ENCODE measurements at places on chromosomes 4 and X.

- H3K27me3 ChIP-seq, result peaks cover 55% of the 10 kb centered on the region
- no peaks in the 10 kb centered on the region for H3K36me3 ChIP-seq
- H3K4me1 ChIP-seq, result no peaks in the 10 kb centered on the region
- H3K4me3 ChIP-seq, result peak within 1 kb of the TSS; percentile 6
Observed at GRCh38 chr4:173529477-173530325, at the start of gene HAND2. Gene HAND2 (minus strand): TSS chr4:173530229. CDS start chr4:173529289, 940 bp downstream.

DNA sequence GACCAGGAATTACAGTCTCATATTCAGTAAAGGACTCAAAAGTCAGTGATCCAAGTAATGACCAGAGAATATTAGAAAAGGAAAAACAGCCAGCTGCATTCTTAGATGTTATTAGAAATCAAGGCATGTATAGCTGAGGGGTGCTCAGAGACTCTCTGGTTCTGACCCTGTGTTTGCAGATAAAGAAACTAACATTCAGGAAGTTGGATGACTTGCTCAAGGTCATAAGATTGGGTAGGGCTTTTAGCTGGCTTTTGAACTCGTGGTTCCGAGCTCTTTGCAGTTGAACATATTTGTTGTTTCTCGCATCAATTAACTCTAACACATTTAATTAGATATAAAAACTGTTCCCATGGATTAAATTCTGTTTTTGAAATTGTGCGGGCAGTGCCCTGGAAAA is 62.5 kb upstream of the ENPP6 start:
- H3K36me3 ChIP-seq, result no peaks in the 10 kb centered on the region
- no peaks in the 10 kb centered on the region for H3K27me3 ChIP-seq
- no peak overlapping the region for H3K4me3 ChIP-seq

- H3K4me3 ChIP-seq, result no peak overlapping the region
- no peak for DNase-seq
- H3K36me3 ChIP-seq, result no peaks in the 10 kb centered on the region
- H3K27ac ChIP-seq, result no peak overlapping the region
- no peaks in the 10 kb centered on the region for H3K27me3 ChIP-seq
Observed at GRCh38 chrX:100663642-100664041, 19.6 kb downstream of the SRPX2 start.

- H3K27me3 ChIP-seq, result no peaks in the 10 kb centered on the region
- DNase-seq, result no peak
- H3K4me3 ChIP-seq, result no peak overlapping the region
- no peaks in the 10 kb centered on the region for H3K4me1 ChIP-seq
- H3K27ac ChIP-seq, result no peak overlapping the region
Observed at GRCh38 chr4:74738464-74739143, 55.7 kb downstream of the BTC start.

- no peaks in the 10 kb centered on the region for H3K4me1 ChIP-seq
- H3K36me3 ChIP-seq, result no peaks in the 10 kb centered on the region
- H3K27me3 ChIP-seq, result no peaks in the 10 kb centered on the region
- H3K4me3 ChIP-seq, result no peak overlapping the region
- no peak overlapping the region for H3K27ac ChIP-seq
- DNase-seq, result no peak
Observed at GRCh38 chr4:108561116-108561515, 59.3 kb upstream of the RPL34 start.

- H3K4me3 ChIP-seq, result no peak overlapping the region
- no peak overlapping the region for H3K27ac ChIP-seq
- H3K36me3 ChIP-seq, result no peaks in the 10 kb centered on the region
- DNase-seq, result no peak
Observed at GRCh38 chr4:68182382-68182820, 52.7 kb upstream of the TMPRSS11F start.

DNA sequence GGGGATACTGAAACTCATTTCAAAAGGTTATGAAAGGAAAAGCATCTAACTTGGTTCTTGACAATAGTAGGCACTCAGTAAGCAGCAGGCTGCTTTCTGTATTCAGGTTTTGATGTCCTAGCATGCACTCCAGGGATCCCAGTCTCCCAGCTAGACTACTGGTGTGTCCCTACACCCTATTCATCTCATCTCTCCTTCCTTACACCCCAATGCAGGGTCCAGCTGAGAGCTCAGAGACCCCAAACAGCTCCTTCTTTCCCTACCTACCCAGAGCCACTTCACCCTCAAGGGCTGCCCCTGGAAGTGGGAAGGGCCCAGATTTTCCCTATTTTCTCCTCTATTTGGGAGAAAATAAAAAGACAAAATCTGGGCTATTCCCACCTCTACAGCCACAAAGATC is 1.6 kb upstream of the EFNB1 start:
- H3K4me3 ChIP-seq, result no peak overlapping the region
- no peak overlapping the region for H3K27ac ChIP-seq
- no peaks in the 10 kb centered on the region for H3K4me1 ChIP-seq
- H3K27me3 ChIP-seq, result no peaks in the 10 kb centered on the region
- H3K36me3 ChIP-seq, result no peaks in the 10 kb centered on the region
- DNase-seq, result no peak

GRCh38 chr4:69057620-69058409 is 38.5 kb upstream of the UGT2B7 start:
- H3K4me3 ChIP-seq, result no peak overlapping the region
- H3K27ac ChIP-seq, result peak overlapping the region; percentile 39
- H3K36me3 ChIP-seq, result no peaks in the 10 kb centered on the region

DNA sequence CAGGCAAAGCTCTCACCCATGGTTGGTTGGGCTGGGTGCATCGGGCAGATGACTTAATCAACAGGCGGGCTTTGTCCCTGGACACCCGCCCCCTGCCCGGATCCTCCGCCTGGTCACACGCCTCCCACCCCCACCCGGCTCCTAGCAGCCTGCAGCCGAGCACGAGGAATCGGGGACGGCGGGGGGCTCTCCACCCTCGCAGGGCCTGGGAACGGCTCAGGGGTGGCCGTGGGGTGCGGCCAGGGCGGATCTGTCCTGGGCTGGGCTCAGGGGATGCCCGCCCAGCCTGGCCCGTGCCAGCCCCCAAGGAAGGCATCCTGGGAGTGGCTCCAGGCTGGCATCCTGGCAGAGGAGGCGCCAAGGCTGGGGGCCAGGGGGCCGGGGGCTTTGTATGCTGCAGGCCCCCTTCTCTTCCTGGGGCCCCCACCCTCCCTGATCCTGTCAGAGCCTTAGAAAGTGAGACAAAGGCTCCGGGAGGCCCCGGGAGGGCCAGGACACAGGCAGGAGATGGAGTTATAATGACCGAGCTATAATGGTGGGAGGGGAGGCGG is 32.5 kb upstream of the FGFR3 start:
- no peak for DNase-seq
- no peaks in the 10 kb centered on the region for H3K27me3 ChIP-seq
- H3K36me3 ChIP-seq, result no peaks in the 10 kb centered on the region
- no peak overlapping the region for H3K4me3 ChIP-seq
- no peak overlapping the region for H3K27ac ChIP-seq

DNA sequence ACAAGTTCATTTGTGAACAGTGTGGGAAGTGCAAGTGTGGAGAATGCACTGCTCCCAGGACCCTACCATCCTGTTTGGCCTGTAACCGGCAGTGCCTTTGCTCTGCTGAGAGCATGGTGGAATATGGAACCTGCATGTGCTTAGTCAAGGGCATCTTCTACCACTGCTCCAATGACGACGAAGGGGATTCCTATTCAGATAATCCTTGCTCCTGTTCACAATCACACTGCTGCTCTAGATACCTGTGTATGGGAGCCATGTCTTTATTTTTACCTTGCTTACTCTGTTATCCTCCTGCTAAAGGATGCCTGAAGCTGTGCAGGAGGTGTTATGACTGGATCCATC is 5.5 kb downstream of the SPRY1 start:
- no peaks in the 10 kb centered on the region for H3K27me3 ChIP-seq
- peak overlapping the region; percentile 74 for H3K4me3 ChIP-seq
- no peak for DNase-seq
- H3K4me1 ChIP-seq, result no peaks in the 10 kb centered on the region

- no peak overlapping the region for H3K4me3 ChIP-seq
- no peak for DNase-seq
- H3K27me3 ChIP-seq, result no peaks in the 10 kb centered on the region
- H3K27ac ChIP-seq, result no peak overlapping the region
- H3K4me1 ChIP-seq, result no peaks in the 10 kb centered on the region
Observed at GRCh38 chrX:82748906-82749505, 759.1 kb upstream of the POU3F4 start.

- no peaks in the 10 kb centered on the region for H3K36me3 ChIP-seq
- peak overlapping the region; percentile 44 for H3K27ac ChIP-seq
- no peak overlapping the region for H3K4me3 ChIP-seq
- H3K4me1 ChIP-seq, result no peaks in the 10 kb centered on the region
- H3K27me3 ChIP-seq, result no peaks in the 10 kb centered on the region
Observed at GRCh38 chr4:108849611-108850168, 86.8 kb upstream of the ETNPPL start.

DNA sequence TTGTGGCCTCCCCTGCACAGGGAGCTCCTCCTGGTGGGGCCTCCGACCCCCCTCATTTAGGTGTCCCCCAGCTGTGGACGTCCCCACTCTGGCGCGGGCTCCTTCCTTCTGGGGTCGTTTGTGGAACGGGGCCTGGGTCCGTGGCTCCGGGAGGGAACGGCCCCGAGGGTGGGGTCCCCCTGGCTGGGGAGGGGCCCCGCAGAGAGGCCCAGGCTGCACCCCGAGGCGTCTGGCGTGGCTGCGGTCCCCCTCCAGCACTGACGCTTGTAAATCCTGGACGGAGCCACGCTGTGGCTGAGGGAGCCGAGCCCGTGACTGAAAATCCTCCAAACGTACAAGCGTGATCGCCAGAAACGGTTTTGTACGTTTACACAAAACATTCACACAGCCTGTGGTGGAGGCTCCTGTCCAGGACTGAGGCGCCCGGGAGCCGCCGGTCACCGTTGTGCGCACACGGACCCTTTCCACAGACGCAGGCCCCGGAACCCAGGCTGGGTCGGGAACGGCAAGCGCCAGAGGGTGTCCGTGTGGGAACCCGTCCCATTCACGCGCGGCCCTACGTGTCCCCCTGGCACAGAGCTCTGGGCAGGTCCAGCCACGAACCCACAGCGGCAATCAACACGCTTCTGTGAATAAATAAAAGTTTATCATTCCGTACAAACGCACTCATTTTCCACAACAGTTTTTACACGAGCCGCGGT is 15.2 kb upstream of the GTPBP6 start:
- no peak overlapping the region for H3K27ac ChIP-seq
- no peaks in the 10 kb centered on the region for H3K4me1 ChIP-seq
- no peaks in the 10 kb centered on the region for H3K27me3 ChIP-seq
- H3K36me3 ChIP-seq, result no peaks in the 10 kb centered on the region
- no peak for DNase-seq

- no peaks in the 10 kb centered on the region for H3K4me1 ChIP-seq
- DNase-seq, result no peak
- no peaks in the 10 kb centered on the region for H3K27me3 ChIP-seq
- no peak overlapping the region for H3K4me3 ChIP-seq
Observed at GRCh38 chr4:25307596-25307995, 5.0 kb upstream of the ZCCHC4 start.

DNA sequence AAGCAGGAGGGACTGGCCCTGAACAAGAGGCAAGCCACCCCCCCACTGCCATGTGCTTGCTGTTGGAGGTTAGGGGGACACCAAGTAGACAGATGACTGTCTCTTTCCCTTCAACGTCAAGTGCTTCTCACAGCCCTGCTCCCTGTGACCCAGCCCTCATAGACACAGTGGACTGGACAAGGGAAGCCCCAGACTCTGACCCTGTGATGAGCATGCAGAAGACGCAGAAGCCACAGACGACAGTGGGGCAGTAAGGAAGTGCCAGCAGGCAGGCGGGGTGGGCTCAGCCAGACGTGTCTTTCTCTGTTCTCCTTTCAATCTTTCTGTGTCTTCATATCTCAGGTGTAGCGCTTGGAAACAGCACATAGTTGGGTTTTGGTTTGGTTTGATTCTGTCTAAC is 2.4 kb upstream of the L1CAM start:
- no peaks in the 10 kb centered on the region for H3K36me3 ChIP-seq
- H3K27me3 ChIP-seq, result peaks cover 2% of the 10 kb centered on the region
- no peak overlapping the region for H3K4me3 ChIP-seq
- H3K4me1 ChIP-seq, result no peaks in the 10 kb centered on the region
- H3K27ac ChIP-seq, result no peak overlapping the region

GRCh38 chr4:89837993-89838390 is 1.0 kb upstream of the SNCA start:
- no peaks in the 10 kb centered on the region for H3K27me3 ChIP-seq
- H3K36me3 ChIP-seq, result no peaks in the 10 kb centered on the region
- no peak for DNase-seq
- H3K4me3 ChIP-seq, result no peak overlapping the region

DNA sequence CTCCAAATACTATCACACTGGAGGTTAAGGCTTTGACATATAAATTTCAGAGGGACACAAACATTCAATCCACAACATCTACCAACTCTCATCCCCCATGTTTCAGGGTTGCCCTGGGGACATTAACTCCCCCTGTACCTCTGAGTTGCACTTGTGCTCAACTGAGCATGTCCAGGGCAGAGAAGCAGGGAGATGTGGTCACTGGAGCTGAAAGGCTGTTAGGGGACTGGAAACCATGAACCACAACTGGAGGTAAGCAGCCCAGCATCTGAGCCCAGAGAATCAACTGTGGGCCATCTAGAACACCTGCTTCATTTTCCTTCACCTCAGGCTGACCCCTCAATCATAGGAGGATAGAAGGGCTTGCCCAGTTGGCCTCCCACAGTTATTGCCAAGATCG is 641.1 kb downstream of the MID1IP1 start:
- H3K27me3 ChIP-seq, result no peaks in the 10 kb centered on the region
- DNase-seq, result no peak
- no peak overlapping the region for H3K4me3 ChIP-seq
- no peaks in the 10 kb centered on the region for H3K36me3 ChIP-seq
- no peaks in the 10 kb centered on the region for H3K4me1 ChIP-seq
- H3K27ac ChIP-seq, result no peak overlapping the region

- no peak overlapping the region for H3K4me3 ChIP-seq
- no peaks in the 10 kb centered on the region for H3K27me3 ChIP-seq
- no peaks in the 10 kb centered on the region for H3K36me3 ChIP-seq
- H3K4me1 ChIP-seq, result no peaks in the 10 kb centered on the region
- H3K27ac ChIP-seq, result no peak overlapping the region
- DNase-seq, result no peak
Observed at GRCh38 chr4:53234111-53234510, 131.8 kb downstream of the SCFD2 start.

DNA sequence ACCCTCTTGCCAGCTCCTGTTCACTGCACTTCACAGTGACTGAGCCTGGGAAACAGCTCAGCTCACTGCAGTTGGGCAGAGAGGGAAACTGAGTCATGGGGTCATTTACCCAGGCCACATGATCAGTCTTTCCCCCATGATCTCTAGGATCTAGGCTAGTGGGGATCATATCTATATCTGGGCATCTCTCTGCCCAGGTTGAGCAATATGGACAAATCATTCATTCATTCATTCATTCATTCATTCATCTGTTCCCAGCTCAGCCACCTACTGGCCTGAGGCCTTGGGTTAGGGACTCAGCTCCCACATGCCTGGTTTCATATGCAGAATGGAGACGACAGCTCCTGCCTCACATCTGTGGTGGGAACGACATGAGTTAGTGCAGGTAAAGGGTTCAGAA is 45.3 kb upstream of the HMX1 start:
- no peaks in the 10 kb centered on the region for H3K36me3 ChIP-seq
- H3K27ac ChIP-seq, result no peak overlapping the region
- H3K4me1 ChIP-seq, result no peaks in the 10 kb centered on the region
- H3K27me3 ChIP-seq, result peaks cover 5% of the 10 kb centered on the region

- H3K27me3 ChIP-seq, result no peaks in the 10 kb centered on the region
- DNase-seq, result no peak
- H3K27ac ChIP-seq, result no peak overlapping the region
- no peak overlapping the region for H3K4me3 ChIP-seq
- no peaks in the 10 kb centered on the region for H3K36me3 ChIP-seq
- H3K4me1 ChIP-seq, result no peaks in the 10 kb centered on the region
Observed at GRCh38 chr4:80240976-80241375, 25.5 kb upstream of the FGF5 start.

- no peak for DNase-seq
- no peaks in the 10 kb centered on the region for H3K4me1 ChIP-seq
- H3K27ac ChIP-seq, result no peak overlapping the region
- H3K27me3 ChIP-seq, result no peaks in the 10 kb centered on the region
- H3K36me3 ChIP-seq, result no peaks in the 10 kb centered on the region
Observed at GRCh38 chr4:174265916-174266315, 17.6 kb downstream of the FBXO8 start.
